ENCODE measurements at places on chromosomes 2 and 18.

GRCh38 chr2:39568561-39569006 lies 97.1 kb upstream of the TMEM178A start:
- no peak for DNase-seq

GRCh38 chr2:156541229-156541628 lies 105.0 kb downstream of the GPD2 start:
- DNase-seq = no peak

DNA sequence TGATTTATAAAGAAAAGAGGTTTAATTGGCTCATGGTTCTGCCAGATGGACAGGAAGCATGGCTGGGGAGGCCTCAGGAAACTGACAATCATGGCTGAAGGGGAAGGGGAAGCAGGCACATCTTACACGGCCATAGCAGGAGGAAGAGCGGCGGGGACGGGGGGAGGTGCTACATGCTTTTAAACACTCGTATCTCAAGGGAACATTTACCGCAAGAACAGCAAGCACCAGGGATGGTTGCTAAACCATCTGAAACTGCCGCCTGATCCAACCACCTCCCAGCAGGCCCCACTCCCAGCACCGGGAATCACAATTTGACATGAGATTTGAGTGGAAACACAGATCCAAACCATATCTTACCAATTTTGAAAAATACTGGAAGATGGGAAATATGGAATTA lies 362.8 kb downstream of the FBXO15 start:
- DNase-seq = no peak

- DNase-seq = no peak
Observed at GRCh38 chr2:9640403-9641104, 9.8 kb upstream of the YWHAQ start.

- no peak for DNase-seq
Observed at GRCh38 chr2:232419245-232420072, 12.8 kb downstream of the ALPG start.

DNA sequence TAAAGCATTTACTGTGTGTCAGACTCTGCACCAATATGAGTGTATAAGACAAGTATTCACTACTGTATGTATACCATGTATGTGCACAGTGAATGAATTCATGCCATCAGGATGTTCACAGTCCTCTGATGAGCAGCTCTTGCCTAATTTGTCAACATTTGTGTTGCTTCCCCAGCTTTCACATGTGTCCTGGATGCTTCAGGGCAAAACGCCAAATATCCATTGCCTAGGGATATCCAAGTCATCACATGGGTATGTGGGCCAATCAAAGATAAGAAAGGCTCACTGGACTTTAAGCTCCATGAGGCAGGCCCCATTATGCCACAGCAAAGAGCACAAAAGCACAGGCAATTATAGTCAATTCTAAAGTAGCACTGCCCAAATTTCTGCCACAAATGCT lies 134.2 kb upstream of the CHAC2 start:
- no peak for DNase-seq

- DNase-seq = no peak
Observed at GRCh38 chr18:79250301-79250981, 145.3 kb upstream of the NFATC1 start.
